Pancreas (tissue), 10 donors: ENCODE measurements at places on chromosomes 4 and X. TPM values are rescaled to one million over a fixed set of nuclear protein-coding genes. Genes with fewer than 3 reads are reported as not detected.
A peak's percentile ranks its signal among the peaks of the same experiment; 100 is the strongest.

DNA sequence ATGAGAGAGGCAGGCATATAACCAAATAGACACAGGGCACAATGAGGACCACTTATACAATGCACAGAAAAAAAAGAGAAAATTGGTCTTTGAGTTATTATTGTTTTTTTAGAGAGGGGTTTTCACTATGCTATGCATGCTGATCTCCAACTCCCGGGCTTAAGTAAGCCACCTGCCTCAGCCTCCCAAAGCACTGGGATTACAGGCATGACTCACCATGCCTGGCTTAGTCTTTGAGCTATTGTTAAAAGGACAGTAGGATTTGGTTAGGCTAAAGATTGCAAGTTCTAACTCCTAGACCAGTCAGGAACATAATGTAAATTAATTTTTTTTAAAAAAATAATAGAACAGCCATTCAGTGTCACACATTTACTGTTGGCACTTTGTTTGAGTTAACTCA lies 340.1 kb downstream of the GPAT3 start:
- no peaks in the 10 kb centered on the region for H3K4me1 ChIP-seq
- no peak for DNase-seq
- no peak overlapping the region for H3K27ac ChIP-seq
- no peaks in the 10 kb centered on the region for H3K36me3 ChIP-seq
- no peaks in the 10 kb centered on the region for H3K27me3 ChIP-seq
- no peak overlapping the region for H3K4me3 ChIP-seq

DNA sequence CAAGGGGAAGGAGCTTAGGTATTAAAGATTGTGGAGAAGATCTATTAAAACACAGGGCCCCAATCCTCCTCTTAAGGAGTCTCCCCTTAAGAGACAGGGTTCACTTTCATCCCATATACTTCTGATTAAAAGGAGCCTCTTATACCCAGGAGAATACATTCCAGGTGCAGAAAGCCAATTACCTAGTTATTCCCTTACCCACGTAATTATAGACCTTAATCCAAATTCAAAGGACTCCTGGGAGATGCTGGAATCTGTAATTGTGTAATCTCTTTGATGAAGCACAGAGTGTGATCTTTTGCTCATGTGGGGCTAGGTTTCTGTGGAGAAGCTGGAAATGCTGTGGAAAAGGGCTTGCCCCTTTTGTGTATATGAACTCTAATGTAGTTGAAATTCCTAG lies 1.4 kb upstream of the SEC24B start:
- peak overlapping the region; percentile 83 for H3K4me3 ChIP-seq
- H3K27ac ChIP-seq, result no peak overlapping the region
- peaks cover 7% of the 10 kb centered on the region for H3K36me3 ChIP-seq
- no peaks in the 10 kb centered on the region for H3K27me3 ChIP-seq

- H3K4me1 ChIP-seq, result peaks cover 16% of the 10 kb centered on the region
- H3K27me3 ChIP-seq, result no peaks in the 10 kb centered on the region
- no peak overlapping the region for H3K27ac ChIP-seq
- H3K4me3 ChIP-seq, result no peak overlapping the region
Observed at GRCh38 chr4:169136330-169136729, 126.3 kb upstream of the CBR4 start.

GRCh38 chrX:39309018-39309635 lies 507.9 kb downstream of the MID1IP1 start:
- no peaks in the 10 kb centered on the region for H3K4me1 ChIP-seq
- no peaks in the 10 kb centered on the region for H3K36me3 ChIP-seq
- no peak for DNase-seq
- H3K27ac ChIP-seq, result no peak overlapping the region
- no peak overlapping the region for H3K4me3 ChIP-seq

GRCh38 chrX:43560247-43560946 lies 95.7 kb upstream of the MAOA start:
- H3K27ac ChIP-seq, result no peak overlapping the region
- H3K27me3 ChIP-seq, result no peaks in the 10 kb centered on the region
- DNase-seq, result no peak
- no peaks in the 10 kb centered on the region for H3K4me1 ChIP-seq
- H3K4me3 ChIP-seq, result no peak overlapping the region
- H3K36me3 ChIP-seq, result no peaks in the 10 kb centered on the region

DNA sequence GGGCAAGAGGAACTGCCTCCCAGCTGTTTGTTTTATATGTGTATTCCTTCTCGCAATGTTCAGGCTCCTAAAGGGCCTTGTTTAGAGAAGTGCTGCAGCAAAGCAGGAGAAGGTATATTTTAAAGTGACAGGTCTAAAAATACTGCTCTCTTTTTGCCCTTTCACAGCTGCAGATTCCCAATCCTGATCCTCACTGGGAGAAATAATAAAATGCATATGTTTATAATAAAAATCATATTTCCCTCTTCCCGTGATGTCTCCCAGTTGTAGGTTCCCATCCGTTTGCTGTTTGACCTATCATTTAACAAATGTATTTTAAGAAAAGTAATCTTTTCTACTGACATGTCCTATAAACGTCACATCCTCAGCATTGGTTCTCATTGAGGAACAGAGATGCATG lies 62.7 kb upstream of the GPC4 start:
- H3K27me3 ChIP-seq, result no peaks in the 10 kb centered on the region
- no peaks in the 10 kb centered on the region for H3K4me1 ChIP-seq
- no peak for DNase-seq
- no peak overlapping the region for H3K4me3 ChIP-seq

RADX gene
- total RNA-seq, result 1.5 TPM

GAGE12F gene
- not detected for total RNA-seq

TLR8 gene
- total RNA-seq, result 0.05 TPM
